Fibroblast of the conjunctiva (primary cell): ENCODE measurements at places on chromosomes 2 and 18.

GRCh38 chr2:81304154-81304830 is 999.7 kb upstream of the LRRTM1 start:
- DNase-seq, result no peak

GRCh38 chr2:88080545-88080944 is 12.9 kb downstream of the SMYD1 start:
- DNase-seq, result no peak

- DNase-seq, result no peak
Observed at GRCh38 chr2:229712136-229712535, 2.2 kb downstream of the DNER start.

- DNase-seq, result no peak
Observed at GRCh38 chr2:8573234-8573941, 108.5 kb upstream of the ID2 start.

GRCh38 chr2:184596819-184597411 is 1.4 kb upstream of the ZNF804A start:
- no peak for DNase-seq

DNA sequence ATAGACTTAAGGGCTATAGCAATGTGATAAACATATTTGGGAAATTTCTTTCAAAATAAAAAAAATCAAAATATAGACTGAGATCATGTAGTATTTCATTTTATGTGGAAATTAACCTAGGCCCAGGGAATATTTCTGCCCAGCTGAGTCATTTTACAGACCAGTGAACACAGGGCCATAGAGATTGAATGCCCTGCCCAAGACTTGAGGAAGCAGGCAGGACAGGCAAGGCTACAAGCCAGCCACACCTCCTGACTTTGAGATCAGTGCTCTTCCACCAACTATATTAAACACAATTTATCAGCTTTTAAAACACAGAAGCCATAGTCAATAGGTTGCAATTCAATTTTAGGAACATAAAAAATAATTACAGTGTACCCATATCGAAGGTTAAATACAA is 12.9 kb downstream of the CCDC148 start:
- no peak for DNase-seq

GRCh38 chr2:200693836-200694470 is 108.1 kb downstream of the AOX1 start:
- no peak for DNase-seq

DNA sequence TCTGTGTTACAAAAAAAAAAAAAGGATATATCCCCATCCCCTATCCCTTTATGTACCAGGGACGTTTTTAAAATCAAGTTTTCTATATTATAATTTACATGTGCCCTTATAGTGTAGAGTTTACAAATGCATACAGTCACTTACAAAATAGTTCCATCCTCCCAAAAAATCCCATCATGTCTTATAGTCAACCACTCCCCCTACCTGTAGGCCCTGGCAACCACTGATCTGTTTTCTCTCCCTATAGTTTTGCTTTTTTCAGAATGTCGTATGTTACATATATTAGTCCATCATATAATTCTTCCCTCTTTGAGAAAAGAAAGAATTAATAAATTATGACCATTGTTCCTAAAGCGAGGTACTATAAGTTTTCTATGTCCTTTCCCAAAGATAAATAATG is 17.8 kb downstream of the CFAP210 start:
- no peak for DNase-seq

DNA sequence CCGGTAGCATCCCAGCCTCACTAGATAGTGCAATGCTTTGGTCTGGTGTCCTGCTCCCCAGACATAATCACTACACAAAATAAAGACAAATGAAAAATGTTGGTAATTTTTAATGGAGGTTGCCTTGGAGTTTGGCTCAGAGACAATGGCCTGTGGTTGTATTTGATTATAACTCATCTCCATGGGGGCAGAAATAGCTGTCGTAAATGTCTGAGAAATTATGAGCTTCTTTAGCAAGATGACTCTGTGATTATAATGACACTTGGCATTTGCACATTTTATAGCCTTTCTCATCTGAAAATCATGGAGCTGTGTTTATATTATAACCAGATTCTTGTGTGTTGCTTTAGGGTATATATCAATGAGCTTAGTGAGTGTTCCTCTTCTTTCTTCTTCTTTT is 1779.7 kb upstream of the CELF4 start:
- no peak for DNase-seq

GRCh38 chr18:79624356-79625170 is 55.0 kb upstream of the CTDP1 start:
- no peak for DNase-seq

DNA sequence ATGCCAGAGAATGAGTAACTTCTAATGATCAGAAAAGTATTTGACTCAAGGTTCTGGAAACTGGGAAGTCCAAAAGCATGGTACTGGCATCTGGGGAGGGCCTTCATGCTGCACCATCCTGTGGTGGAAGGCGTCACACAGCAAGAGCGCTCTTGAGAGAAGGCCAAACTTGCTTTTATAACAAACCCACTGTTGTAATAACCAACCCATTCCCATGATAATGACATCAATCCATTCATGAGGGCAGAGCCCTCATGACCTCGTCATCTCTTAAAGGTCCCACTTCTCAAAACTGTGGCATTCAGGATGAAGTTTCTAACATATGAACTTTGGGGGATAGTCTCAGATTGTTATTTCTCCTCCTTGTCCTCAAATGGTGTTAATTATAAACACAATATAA is 67.8 kb downstream of the COA5 start:
- DNase-seq, result no peak

GRCh38 chr18:32468147-32468845 is 2.4 kb downstream of the GAREM1 start:
- DNase-seq, result no peak

DNA sequence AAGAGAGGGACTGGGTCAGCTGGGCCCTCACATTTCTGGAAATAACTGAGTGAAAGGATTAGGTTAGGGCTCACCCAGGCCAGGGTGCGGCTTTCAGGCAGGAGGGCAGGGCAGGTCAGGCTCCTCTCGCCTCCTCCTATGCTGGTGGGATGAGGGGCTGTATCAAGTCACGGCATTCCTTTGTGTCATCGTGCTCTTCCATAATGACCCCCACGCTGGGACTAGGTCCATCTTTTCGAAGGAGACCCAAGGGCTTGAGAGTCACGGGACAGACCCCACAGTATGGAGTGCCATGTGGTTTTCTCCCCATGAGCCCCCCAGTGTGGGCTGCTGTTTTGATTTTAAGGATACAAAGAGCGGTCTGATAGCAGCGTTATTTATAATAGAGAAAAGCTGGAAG is 137.8 kb upstream of the COPS8 start:
- DNase-seq, result no peak

- DNase-seq, result peak; percentile 57
Observed at GRCh38 chr2:36461039-36461681, 105.6 kb downstream of the CRIM1 start.

DNA sequence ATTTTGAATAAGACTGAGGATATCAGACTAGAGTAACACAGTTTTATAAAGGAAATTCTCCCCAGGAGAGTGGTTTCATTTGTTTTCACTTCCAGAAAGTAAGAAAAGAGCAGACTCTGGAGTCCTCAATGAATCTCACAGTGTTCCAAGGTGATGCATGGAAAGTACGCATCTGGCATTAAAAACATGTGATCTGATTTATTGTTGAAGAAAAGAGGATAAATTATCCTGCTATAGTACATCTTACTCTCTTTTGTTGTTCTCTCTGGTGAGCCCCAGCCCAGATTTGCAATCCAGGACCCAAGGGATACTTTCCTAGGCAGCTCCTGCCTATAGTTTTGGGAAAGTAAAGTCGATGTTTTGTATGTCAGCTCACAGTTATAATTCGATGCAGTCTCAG is 285.9 kb downstream of the CTNNA2 start:
- DNase-seq, result no peak

DNA sequence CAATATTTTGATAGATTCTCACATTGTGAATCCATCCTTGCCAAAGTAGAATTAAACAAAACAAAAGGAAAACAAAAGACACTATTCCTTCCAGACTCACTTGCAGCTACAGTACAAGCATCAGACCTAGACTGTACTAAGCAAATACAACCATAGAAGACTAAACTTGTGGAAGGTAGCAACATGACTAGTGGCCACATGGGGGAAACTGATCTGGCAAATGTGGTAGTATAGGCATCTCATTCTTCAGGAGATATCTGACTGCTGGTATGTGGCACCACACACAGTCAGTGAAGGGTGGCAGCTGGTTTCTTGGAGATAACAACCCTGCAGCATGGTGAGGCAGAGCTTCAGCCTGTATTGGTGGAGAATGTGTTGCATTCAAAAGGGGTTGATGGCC is 81.0 kb upstream of the ACVR2A start:
- DNase-seq, result no peak

GRCh38 chr2:73070643-73071359 is 711 bp downstream of the SFXN5 start:
- no peak for DNase-seq

DNA sequence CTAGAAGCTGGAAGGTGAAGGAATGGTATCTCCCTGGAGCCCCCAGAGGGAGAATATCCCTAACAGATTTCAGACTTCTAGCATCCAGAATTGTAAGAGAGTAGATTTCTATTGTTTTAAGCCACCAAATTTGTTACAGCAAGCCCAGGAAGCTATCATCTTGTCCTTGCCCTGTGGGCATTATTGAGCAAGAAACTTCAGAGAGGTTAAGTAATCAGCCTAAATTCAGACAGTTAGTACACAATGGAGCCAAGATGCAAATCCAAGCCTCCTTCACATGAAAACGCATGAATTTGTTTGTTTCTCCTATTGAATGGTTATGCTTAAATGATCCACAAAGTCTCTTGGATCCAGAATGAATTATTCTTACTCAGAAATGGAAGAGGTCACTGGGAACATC is 55.2 kb upstream of the TRIB2 start:
- no peak for DNase-seq

DNA sequence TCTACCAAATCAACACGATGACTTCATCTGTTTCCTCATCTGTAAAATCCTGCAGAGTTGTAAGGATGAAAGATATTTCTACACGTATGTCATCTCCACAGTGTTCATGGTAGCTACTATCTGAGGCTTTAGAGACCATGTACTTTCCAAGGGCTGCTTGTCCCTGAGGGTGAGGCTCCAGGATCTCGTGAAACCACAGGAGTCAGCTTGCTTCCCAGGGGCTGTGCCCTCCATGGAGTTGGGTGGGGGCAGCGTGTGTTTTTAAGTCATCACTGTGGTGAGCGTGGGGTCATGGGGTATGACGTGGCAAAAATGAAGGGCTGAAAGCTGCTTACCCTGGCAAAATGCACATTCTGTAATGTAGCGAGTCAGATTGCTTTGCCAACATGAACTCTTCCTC is 81.6 kb downstream of the ASAP2 start:
- peak; percentile 69 for DNase-seq
